ENCODE measurements at places on chromosomes 7 and 10.

DNA sequence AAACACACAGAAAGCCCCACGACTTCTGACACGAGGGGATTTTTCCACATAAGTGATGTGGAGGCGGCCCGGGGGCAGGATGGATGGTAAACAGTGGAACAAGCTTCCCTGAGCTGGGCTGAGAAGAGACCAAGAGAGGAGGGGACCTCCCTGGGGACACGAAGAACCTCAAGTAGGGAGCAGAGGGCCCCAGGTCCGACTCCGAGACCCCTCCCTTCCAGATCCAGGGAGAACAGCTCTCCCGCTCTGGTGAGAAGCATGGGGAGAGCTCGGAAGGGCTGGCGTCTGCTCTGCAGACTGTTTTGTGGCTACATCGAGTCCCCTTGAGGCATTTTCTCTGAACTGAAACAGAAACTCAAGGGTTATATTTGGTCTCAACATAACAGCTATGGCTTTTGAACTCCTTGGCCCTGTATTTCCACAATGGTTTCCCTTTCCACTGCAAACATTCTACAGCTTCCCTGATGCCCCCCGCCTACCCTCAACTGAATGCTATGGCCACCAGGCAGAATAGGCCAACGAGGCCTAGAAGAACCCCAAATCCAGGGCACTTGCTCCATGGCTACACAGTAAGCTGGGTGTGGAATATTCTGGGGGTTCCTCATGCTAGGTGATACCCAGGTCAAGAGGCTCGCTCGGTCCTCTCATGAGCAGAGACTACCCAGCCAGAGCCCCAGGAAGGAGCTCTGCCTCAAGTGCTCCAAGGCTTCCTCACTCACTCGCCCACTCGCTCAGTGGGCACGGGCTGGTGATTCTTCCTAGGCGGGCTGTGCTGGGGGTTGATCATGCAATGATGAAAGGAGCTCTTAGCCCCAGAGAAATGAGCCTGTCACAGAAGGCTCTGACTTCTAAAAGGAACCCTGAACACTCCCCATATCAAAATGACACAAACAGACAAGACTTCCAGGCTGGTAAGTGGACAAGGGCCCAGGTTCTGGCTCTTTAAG is 47.5 kb downstream of the FAM53B start:
- DNase-seq: no peak

DNA sequence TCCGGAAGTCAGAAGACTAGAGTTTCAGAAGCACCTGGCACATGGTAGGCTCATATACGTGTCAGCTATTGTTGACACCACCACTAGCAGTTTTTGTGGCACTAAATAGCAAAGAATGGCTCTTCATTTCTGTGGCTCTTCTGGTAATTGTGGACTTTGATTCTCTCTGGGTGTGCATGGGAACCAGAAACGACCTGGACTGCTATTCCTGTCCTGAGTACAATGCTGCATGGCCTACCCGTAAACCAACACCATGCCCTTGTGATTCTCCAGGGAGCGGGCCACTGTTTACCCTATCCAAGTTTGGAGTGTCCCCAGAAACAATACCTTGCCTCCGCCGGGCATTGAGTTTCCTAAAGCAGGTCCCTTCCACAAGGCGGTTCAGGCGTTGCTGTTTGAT is 162.9 kb upstream of the AOAH start:
- DNase-seq: no peak

DNA sequence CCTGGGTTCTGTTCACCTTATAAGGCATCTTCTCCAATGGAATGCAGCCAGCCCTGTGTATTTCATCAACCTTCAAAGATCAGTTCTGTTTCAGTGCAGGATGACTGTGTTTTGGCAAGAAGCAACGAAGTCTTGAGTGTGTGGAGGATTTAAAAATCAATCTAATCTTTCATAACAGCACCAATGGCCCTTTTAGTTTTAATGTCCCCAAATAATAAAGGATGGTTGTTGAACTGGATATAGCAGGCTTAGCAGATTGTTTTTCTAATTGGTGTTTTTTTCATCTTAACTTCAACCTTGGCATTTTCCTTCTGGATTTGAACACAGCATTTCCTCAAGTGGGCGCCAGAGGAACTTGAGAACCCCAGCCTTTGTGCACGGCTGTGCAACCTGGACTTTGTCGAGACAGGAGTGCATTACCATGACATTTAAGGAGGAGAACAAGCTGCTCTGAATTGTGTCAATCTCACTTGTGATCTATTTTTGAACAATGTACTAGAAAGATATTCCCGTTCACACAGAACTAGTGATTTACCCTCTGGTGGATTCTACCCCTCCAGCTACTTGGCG is 313.3 kb upstream of the AKR1E2 start:
- no peak for DNase-seq

GRCh38 chr10:78473006-78473405 is 439.3 kb downstream of the RPS24 start:
- no peak for DNase-seq

- no peak for DNase-seq
These were observed 252.1 kb upstream of the SLC26A5 start for GRCh38 chr7:103698064-103698463.

DNA sequence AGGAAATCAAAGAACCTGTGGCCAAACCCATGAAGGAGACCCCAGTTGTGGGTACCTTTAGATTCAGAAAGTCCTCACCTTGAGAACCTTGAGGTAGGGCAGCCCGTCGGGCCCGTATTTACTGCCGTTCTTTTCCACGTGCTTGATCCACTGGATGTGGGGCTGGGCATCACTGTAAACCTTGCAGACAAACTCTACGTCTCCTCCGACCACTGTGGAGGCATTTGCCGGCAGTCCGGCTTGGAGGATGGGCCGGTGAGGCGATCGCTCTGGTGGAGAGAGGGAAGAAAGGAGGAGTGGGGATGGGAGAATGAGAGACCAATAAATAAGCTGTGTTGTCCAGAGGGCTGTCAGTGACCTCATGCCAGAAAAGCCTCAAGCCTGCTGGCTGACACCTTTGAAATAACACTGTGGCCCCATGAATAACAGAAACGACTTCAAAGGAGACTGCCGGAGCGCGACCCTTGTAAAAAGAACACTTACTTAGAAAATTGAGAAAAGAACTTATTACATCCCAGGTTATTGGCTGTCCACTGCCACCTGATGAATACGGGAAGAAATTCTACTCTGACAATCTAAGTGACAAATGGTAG is 78.2 kb downstream of the FGFR2 start:
- no peak for DNase-seq

Measured in thymus (tissue), 14 donors.